ENCODE measurements at places on chromosomes 11 and 22.

GRCh38 chr11:35862666-35863065 lies 81.2 kb upstream of the LDLRAD3 start:
- DNase-seq = no peak

- DNase-seq = no peak
Observed at GRCh38 chr11:70503468-70504221, 105.3 kb downstream of the CTTN start.

DNA sequence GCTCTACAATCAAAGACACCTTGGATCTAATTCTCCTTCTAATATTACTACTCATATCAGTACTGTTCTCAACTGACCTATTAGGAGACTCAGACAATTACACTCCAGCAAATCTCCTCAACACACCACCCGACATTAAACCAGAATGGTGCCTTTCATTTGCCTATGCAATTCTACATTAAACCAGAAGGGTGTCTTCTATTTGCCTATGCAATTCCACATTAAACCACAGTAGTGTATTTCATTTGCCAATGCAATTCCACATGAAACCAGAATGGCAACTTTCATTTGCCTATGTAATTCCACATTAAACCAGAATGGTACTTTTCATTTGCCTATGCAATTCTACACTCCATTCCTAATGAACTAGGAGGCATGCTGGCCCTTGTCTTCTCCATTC lies 15.3 kb upstream of the APOL3 start:
- no peak for DNase-seq

- no peak for DNase-seq
Observed at GRCh38 chr11:20068691-20069090, 91.6 kb downstream of the DBX1 start.

DNA sequence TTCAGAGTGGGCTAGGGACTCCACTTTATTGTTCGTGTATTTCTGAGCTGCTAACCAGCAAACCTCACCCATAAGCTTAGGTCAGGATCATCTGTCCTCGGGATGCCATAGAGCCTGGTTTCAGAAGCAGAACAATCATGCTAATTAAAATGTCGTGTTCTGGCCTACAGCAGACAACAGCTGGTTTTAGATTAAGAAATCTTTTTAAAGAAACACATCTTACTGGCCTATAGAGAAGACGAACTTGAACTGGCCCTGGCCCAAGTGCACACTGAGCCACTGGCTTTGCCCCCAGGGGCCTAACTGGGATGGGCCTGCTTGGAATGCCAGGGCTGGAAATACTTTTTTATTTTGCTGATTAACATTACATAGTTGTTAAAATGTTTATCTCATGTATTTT lies 63.2 kb downstream of the ALX4 start:
- no peak for DNase-seq

All from foreskin fibroblast (primary cell).